ENCODE measurements at places on chromosomes 7 and 10.

DNA sequence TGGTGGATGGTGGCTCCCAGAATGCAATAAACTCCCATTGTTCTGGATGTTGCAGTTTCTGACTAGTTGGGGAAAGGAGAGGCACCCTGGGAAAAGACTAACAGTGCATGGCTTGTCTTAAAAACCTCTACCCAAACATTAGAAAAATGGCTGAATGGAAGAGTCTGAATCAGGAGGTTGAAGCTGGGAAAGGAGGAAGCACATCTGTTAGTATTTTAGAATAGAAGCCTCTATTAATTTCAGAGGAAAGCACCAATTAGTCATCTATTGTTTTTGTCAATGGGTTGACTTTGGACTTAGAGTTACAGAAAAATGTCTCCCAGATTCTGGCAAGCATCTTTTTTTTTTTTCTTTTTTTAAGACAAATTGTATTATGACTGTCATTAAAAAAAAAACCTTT lies 56.1 kb upstream of the ELMO1 start:
- DNase-seq: no peak

- no peak for DNase-seq
Measured at GRCh38 chr7:22399091-22399490, 42.1 kb upstream of the RAPGEF5 start.

DNA sequence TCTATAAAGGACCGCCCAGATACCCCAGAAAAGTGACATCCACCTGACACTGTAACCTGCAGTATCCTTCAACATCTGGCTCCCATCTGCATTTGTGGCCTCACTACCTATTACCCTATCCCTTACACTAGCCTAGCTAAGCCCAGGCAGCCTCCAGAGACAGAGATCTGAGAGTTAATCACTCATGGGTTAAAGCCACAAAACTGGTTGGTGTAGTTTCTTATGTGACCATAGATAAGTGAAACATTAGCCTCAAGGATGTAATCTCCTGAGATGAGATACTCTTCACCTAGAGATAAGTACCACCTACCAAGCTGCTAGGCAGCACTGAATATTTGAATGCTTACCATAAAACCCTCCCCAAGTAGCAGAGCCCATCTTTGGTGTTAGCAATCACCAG lies 35.4 kb downstream of the CTTNBP2 start:
- DNase-seq: no peak

DNA sequence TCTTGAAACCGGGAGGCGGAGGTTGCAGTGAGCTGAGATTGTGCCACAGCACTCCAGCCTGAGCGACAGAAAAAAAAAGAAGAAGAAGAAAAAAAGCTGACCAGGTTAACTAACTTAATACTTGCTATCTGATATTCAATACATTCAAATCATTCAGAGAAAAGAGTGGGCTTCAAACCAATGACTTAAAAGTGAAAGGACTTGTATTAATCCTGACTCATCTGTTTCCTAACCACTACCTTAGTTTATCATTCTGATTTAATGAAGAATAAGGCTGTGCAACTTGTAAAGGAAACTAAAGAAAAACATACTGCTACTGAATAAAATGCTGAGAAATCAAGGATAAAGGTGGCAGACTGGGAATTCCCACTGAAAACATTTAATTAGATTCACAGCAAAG lies 128.4 kb downstream of the NRBF2 start:
- no peak for DNase-seq

DNA sequence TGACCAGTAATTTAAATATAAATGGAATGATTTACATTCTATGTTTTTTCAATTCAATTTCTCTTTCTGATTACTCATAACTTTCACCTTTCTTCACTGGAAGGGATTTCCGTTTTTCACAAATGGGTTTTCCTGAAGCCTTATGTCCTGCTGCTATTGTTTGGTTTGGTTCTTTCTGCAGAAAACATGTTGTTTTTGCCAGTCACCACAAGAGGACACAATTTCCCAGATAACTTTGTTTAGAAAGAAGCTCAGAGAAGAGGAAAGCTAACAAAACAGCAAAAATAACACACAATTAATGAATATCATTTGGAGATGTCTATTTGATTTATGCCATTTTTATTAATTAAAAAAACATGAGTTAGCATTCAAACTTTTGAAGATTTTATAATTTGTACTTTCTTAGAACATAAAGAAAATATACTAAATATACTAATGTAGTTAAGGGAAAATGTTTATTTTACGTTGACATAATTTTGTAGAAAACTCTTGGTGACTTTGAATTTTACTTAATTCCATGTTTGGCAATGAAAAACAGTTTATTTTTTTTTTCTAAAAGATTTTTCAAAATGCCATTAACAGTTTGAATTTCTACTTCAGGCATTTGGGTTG lies 4.6 kb upstream of the TWIST1 start:
- DNase-seq: no peak

- DNase-seq: peak; percentile 54
Measured at GRCh38 chr10:44911081-44911540, at the start of gene TMEM72. Gene TMEM72, plus strand, starts transcription at chr10:44911337. Its CDS starts 176 bp downstream, at chr10:44911513.

DNA sequence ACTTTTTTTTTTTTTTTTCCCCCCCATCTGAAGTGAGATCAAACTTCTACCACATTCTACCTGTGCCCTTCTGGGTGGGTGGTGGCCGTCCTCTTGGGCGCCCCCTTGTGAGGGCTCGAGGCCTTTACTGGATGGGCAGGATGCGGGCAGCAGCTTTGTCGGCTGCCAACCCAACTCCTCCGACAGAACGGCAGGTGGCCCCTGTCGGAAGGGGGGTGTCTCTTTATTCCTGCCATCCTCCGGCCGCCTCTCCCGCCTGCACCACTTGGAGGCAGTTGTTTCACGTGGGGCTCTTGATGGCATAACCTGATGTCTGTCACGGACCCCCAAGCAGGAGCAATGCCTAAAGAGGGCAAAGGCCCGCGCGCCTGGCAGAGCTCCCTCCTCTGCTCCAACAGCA lies 31.0 kb downstream of the AMZ1 start:
- DNase-seq: peak; percentile 74
